ENCODE measurements at places on chromosomes 4 and X.

DNA sequence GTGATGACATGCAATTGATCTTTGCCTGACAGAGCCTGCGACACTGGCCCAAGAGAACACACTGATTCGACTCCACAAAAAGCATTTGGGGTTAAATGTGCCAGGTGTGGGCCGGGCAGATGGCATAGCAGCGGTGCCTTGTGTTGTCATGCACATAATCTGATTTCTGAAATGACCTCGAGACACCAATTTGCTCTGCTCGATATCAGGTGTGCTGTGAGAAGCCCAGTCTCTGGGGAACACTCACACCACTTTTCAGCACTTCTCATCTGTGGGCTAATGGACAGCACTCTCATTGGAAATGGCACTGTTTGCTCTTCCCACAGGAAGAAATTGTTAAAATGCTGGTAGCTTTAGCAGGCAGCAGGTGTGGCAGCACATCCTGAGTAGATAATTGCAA lies 738.3 kb upstream of the TENM3 start:
- no peak for DNase-seq

- DNase-seq: no peak
Observed at GRCh38 chr4:15695729-15696128, 7.1 kb upstream of the BST1 start.

- DNase-seq: no peak
Observed at GRCh38 chr4:98027827-98028226, 115.4 kb downstream of the STPG2 start.

DNA sequence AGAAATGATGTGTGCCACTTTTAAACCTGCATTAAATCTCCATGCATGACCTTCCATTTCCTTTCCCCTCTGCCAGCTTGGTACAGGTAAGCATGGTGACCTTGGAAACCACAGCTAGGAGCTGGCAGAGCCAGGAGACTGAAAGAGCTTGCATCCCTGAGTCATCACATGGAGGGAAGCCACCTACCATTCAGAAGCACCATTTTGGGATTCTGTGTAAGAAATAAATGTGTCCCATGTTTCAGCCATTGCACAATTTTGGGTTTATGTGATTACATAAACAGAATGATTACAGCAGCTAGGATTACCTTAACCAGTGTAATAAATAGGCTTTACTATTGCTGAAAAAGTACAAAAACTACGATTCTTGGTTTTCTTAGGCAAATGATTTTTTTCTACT lies 17.3 kb upstream of the CCDC149 start:
- no peak for DNase-seq

GRCh38 chr4:135050086-135050717 lies 848.6 kb upstream of the PABPC4L start:
- no peak for DNase-seq
